Metanephros (tissue), 2 donors: ENCODE measurements at places on chromosomes 4 and X. TPM values are rescaled to one million over a fixed set of nuclear protein-coding genes. Genes with fewer than 3 reads are reported as not detected.

The ZNF827 gene
- total RNA-seq, result 27.3 TPM

The TXK gene
- 4.0 TPM for total RNA-seq

The USP17L27 gene
- not detected for total RNA-seq

The ENOPH1 gene
- 39.6 TPM for total RNA-seq

The CCDC120 gene
- 6.4 TPM for total RNA-seq

The SSX2B gene
- 0.35 TPM for total RNA-seq

The SPANXD gene
- not detected for total RNA-seq

The CDKL2 gene
- total RNA-seq, result 13.3 TPM

The UGT2B17 gene
- not detected for total RNA-seq

The SASH3 gene
- total RNA-seq, result 6.7 TPM

The YY2 gene
- 2.5 TPM for total RNA-seq

The CYP2U1 gene
- total RNA-seq, result 6.1 TPM

The ITM2A gene
- 83.7 TPM for total RNA-seq

The TLR10 gene
- 1.1 TPM for total RNA-seq

The SLITRK4 gene
- total RNA-seq, result 12.3 TPM

The HSD17B13 gene
- 0.12 TPM for total RNA-seq

The TMEM144 gene
- total RNA-seq, result 5.7 TPM

The NOX1 gene
- total RNA-seq, result not detected

The NWD2 gene
- total RNA-seq, result 0.06 TPM

The CNOT6L gene
- 39.4 TPM for total RNA-seq

The REPS2 gene
- 16.2 TPM for total RNA-seq

The AREG gene
- 0.29 TPM for total RNA-seq

The PLP2 gene
- total RNA-seq, result 24.3 TPM

The LANCL3 gene
- 0.99 TPM for total RNA-seq

The SATL1 gene
- 0.35 TPM for total RNA-seq
